CD4-positive, alpha-beta T cell treated with Interleukin-6 at 100 ng/mL for 8 hours (primary cell): ENCODE measurements at places on chromosomes 4 and X.

DNA sequence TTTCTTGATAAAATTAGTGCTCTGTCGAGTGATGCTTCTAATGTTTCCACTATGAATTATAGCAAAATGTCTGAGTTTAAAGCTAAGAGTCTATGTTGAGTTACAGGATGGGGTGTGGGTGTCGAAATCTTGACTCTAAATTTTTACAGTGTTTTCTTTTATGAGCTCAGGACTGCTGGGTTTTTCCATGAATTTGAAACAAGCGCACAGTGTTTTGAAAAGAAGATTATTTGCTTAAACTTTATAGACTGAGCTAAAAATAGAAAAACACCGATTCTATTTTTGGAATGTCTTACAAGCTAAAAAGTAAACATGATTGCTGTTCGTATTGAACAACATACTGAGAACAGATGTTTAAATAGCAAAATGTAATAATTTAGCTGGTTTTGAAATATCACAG lies 7.5 kb downstream of the PTTG2 start:
- DNase-seq, result no peak

GRCh38 chrX:101265869-101266428 lies 25.2 kb downstream of the TAF7L start:
- DNase-seq, result no peak

GRCh38 chrX:2928191-2928582 lies 952 bp downstream of the ARSD start:
- DNase-seq, result no peak

- no peak for DNase-seq
Measured at GRCh38 chr4:149120331-149121022, 678.3 kb upstream of the NR3C2 start.
